ENCODE measurements at places on chromosomes 4 and X.

GRCh38 chr4:60913002-60913401 is 287.1 kb upstream of the ADGRL3 start:
- no peak for DNase-seq

DNA sequence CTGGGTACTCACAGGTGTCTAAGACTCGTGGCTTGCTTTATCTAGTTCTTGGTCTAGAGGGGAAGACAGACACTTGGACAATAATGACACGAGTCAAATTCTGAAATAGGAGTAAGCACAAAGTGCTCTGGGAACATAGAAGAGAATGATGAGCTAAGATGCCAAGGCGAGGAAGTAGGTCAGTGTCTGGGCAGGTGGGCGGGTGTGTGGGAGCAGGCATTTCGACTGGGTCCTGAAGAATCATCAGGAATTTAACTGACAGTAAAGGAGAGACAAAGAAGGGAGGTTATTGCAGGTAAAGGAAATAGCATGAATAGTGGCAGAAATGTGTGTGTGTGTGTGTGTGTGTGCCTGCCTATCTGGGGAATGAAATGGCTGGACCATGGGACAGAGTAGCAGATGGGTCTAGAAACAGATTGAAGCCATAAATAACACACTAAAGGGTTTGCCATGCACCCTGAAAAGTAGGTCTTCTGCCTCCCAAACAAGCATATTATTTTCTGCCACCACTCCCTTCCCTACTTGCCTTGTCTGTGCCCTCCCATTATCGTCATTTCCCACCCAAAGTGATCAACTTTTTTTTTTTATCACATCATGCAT is 58.4 kb upstream of the SLC25A43 start:
- DNase-seq, result no peak

- DNase-seq, result no peak
Observed at GRCh38 chr4:98586962-98587354, 71.5 kb downstream of the TSPAN5 start.

DNA sequence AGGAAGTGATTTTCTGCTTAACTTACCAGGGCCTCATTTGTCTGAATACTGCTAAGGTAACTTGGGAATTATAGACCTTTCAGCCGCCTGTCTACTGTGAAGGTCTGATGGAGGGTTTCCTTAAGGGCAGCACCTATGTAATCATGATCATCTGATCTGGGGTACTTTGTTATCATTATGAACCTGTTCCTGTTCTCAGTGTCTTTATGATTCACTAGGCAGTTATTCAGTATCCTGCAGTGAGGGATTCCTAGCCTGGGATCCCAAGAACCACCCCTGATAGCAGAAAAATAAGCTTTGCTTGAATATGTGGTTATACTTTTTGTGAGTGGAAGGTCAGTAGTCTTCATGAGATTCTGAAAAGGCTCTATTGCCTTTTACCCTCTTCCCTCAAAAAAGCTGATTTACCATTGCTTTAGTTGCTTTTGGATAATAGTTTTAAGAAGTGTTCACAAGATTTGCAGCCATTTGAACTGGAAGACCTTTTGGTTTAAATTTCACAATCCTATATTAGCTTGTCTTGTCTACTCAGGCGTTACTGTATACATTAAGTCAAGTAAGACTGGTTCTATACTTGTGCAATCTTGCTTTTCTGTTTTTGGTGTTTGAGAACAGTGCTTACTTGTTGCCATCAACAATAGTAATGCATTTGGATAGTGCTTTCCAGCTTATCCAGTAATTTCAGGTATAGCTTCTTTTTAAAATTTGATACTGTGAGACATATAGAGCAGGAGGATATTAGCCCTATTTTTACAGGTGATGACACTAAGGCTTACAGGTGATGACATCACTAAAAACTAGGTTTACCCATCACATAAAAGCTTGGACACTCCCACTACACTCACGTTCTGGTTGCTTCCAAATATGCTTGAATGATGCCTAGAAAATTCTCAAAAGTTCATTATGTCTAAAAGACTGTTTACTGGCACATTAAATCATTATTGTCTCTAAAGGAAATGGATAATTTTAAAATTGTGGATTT is 60.0 kb downstream of the FHIP1A start:
- DNase-seq, result no peak

GRCh38 chr4:150572704-150573504 is 9.0 kb upstream of the MAB21L2 start:
- DNase-seq, result no peak

DNA sequence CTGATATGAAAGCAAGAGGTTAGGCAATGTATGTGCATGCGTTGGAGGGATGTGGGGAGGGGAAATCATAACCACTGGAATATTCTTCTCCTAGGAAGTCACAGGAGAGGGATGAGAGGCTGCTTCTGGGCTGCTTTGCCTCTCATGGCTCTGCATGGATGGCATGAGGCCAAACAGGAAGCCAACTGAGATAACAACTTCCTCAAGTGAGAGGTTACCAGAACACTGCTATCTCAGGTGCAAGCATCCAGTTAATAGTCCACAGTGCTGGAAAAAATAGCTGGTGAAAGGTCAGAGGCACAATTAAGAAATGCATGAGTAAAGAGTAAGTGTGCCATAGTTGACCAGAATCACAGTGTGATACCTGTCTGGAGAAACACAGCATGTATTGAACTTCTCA is 113.3 kb downstream of the ELOVL6 start:
- no peak for DNase-seq

DNA sequence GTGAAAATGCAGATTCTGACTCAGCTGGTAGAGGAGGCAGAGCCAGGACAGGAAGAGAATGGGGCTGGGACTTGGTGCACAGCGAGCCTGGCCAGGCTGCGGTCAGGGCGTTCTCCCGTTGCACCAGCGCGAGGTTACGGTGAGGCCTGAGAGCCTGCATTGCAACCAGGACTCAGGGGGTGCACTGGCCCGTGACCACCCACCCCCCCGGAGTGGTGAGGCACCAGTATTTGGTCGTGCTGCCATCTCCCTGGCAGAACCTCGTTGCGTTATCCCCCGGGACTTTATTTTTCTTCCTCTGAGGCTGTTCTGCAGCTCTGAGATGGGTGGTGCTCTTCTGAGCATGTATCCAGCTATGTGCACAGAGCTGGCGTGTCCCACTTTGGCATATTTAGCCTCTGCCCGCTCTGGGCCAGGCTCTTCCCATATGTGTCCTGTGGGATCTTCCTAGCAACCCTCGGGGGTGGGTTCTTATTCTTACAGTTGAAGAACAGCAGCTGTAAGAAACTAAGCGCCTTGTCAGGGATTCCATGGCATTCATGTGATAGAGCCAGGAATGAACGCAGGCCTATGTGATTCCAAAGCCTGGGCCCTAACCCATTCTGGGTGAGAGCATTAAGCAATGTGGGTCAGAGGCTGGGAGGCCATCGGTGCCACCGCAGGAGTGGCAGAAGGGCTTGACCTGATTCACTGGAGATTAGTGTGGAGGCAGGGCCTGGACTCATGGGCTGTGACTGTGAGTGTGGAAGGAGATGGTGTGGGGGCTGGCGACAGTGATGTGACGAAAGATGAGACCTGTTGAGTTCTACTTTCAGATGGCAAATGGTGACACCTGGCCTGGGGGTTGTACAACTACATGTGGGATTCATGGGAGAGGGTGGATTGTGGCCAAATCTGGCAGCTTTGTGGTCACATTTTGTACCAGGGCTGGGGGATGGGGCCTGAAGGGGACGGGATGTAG is 3.1 kb downstream of the TADA2B start:
- DNase-seq, result no peak

DNA sequence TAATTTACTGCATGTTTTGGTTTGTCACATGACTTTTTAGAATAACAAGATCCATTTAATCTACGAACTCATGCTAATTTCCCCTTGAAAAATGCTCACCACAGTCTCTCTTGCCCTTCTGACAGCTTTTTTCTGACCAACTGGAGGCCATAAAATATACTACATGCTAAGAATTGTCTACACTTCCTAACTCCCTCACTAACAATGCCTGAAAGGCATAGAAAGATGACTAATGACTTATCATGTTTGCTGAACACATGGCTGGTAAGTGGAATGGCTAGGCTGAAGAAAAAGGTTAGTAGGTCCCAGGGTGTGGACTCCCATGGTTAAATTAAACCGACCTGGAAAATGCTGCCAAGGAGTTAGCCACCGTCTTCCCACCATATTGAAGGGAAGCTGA is 309.9 kb downstream of the SPOCK3 start:
- DNase-seq, result no peak

- peak; percentile 50 for DNase-seq
Observed at GRCh38 chr4:178894126-178894525, 1451.9 kb upstream of the AGA start.

DNA sequence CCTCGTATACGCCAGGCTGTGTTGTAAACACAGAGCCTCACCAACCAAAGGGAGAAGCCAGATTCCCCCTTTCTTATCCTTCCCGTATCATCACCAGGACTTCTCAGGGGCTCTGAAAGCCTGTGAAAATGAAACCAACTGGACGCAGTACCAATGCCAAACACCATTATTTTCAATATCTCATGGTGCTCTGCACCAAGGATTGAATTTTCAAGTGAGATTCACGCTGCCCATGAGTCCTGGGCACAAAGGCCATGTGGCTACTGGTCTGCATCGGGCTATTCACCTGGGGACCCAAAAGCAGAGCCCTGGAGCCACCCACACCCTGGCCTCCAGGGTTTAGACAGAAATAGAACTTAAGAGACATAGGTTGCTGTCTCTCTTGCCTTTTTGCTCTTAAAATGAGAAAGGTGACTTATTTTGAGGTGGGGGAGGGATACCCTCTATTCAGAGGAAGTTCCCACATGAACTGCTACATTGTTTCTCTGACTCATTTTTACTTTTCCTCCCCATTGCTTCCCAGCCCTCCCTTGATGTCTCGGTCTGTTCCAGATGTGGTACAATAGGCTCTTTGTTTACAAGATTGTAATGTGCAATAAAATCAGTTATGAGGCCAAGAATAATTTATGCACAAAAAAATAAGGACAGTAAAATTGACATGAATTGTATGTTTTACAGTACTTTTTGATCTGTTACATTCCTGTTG is 55.4 kb downstream of the MAML3 start:
- DNase-seq, result no peak

GRCh38 chr4:164924670-164925238 is 47.8 kb downstream of the APELA start:
- DNase-seq, result no peak

- no peak for DNase-seq
Observed at GRCh38 chrX:153767674-153768055, 3.6 kb downstream of the PLXNB3 start.

- no peak for DNase-seq
Observed at GRCh38 chr4:33160126-33160525, 2440.0 kb downstream of the PCDH7 start.

- no peak for DNase-seq
Observed at GRCh38 chrX:68941385-68941952, 112.6 kb downstream of the EFNB1 start.

- no peak for DNase-seq
Observed at GRCh38 chr4:101067383-101067782, 279.9 kb downstream of the PPP3CA start.

DNA sequence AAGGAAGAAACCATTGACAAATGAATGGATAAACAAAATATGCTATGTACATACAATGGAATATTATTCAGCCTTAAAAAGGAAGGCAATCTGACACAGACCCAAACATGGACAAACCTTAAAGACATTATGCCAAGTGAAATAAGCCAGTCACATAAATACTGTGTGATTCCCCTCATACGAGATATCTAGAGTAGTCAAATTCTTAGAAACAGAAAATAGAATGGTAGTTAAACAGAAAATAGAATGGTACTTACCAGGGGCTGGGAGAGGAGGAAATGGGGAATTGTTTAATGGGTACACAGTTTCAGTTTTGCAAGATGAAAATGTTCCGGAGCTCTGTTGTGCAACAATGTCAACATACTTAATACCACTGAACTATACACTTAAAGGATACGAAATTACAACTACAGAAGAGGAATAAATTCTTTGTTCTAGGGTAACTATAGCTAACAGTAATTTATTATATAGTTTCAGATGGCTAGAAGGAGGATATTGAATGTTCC is 47.8 kb upstream of the DUSP21 start:
- DNase-seq, result no peak

GRCh38 chr4:19095491-19096046 is 1074.0 kb upstream of the LCORL start:
- no peak for DNase-seq
